ENCODE measurements at places on chromosomes 6 and 20.

- no peak for DNase-seq
Observed at GRCh38 chr6:129908356-129908755, 47.2 kb upstream of the TMEM244 start.

DNA sequence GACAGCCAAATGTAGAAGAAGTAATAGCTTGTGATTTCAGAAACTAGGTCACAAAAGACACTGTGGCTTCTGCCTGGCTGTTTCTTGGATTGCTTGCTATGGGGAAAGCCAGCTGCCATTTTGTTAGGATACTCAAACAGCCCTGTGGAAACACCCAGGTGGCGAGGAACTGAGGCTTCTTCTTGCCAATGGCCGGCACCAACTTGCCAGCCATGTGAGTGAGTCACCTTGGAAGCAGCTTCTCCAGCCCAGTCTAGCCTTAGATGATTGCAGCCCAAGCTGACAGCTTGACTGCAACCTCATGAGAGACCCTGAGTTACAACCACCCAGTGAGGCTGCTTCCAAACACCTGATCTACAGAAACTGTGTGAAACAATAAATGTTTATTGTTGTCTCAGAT is 11.9 kb upstream of the KIAA1755 start:
- no peak for DNase-seq

- DNase-seq = no peak
Observed at GRCh38 chr6:107642095-107642860, 152.4 kb downstream of the SOBP start.

DNA sequence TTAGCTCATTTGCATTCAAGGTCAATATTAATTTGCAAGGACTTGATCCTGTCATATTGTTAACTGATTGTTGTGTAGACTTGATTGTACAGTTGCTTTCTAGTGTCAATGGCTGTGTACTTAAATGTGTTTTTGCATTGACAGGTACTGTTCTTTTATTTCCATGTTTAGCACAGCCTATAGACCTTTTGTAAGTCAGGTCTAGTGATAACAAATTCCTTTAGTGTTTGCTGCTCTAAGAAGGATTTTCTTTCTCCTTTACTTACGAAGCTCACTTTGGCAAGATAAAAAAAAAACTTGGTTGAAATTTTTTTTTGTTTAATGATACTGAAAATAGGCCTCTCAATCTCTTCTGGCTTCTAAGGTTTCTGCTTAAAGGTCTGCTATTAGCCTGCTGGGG is 942.3 kb downstream of the QKI start:
- no peak for DNase-seq

DNA sequence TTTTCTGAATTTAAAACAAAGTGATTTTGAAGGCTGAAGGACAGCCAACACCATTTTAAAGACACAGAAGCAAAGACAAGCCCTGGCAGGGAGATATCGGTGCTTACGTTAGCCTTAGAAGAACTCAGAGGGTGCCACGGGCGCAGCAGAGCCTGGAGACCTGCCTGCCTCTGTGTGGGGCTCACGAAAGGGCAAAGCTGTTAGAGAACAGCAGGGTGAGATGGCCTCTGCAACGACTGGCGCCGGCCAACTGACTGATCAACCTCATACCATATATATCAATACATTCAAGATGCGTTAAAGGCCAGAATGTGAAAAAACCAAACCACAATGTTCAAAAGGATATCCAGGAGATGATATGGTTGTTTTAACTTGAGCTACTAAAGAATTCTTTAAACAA is 151.0 kb upstream of the RPS6KA2 start:
- DNase-seq = no peak

- no peak for DNase-seq
Observed at GRCh38 chr6:18154507-18155149, at the start of gene TPMT. TSS of gene TPMT (minus strand) at chr6:18155077. CDS start at chr6:18149127, 5,950 bp downstream.

DNA sequence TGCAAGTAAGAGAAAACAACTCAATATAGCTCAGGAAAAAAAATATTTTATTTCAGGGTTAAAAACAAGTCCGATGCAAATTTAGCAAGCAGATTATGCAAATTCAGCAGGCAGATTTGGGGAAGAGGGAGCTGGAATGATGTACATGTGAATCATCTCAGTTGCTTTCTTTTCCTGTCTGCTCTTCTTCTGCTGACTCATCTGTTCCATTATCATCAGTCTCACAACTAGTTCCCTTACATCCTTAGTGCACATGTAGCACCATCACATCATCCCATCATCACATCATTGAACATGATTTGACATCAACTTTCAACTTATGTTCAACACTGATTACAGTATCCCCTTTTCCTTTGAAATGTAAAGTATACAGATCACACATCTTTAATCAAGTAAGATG is 11.5 kb upstream of the DEFB113 start:
- peak; percentile 8 for DNase-seq

- no peak for DNase-seq
Observed at GRCh38 chr6:53931086-53931485, 136.3 kb downstream of the LRRC1 start.

DNA sequence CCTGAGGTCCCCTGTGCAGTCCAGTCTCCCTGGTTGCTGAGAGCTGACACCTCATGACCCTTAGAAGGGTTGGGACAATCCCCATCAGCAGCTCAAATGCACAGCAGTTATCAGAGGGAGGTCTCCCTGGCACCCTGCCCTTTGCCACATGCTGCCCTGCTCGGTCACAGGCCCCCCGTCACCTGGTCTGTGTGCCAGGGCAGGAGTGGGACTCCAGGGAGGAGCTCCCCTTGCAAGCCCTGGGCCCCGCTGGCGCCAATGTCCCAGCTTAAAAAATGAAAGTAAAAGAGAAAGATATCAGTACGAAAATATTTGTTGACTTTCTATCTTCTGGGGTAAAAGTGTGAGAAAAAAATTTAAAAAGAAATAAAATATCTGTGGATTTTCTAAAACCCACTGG is 68.1 kb upstream of the SLC22A16 start:
- no peak for DNase-seq

DNA sequence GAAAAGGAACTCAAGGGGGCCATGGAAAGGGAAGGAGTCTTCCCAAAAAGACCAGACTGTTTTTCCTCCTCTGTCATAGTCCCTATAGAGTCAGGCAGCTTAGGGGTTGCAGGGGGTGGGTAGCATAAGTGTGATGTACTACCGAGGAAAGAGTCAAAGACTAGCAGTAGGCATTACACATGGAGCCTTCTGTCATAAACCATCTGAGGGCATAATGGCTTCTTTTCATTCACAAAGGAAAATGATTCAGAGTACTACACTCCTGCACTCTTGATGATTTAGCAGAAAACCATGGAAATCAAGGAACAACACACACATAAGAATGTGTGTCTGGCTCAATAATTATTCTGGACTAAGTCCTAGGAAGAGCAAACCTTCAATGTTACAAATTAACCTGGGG is 14.9 kb downstream of the PLN start:
- DNase-seq = no peak

GRCh38 chr6:118783931-118784550 is 109.9 kb upstream of the ASF1A start:
- DNase-seq = no peak

DNA sequence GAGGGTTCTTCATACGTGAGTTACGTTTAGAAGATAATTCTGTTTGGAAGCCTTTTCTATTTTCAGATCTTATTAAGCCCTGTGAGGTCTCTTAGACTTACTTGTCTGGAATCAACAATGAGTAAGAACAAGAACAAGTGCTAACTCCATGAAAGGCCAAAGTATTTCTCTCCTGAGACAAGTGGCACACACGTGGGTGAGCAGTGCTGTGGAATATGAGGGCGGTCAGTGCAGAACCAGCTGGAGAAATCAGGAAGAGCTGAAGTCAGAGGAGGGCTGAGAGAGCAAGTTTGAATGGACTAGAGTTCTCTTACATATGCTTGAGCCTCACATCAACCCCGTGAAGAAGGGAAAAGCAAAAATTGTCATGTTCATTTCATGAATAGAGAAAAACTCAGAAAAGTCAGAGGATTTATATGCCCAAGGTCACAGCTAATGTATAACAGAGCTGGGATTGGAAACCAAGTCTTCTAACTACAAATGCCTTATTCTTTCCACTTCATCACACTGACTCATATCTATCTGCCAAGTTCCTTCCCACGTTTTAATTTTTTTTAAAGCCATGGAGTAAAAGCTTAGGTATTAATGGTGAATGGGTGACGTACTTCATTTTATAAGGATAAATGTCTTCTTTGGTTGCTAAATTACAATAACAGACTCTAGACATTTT is 201.3 kb upstream of the DTNBP1 start:
- no peak for DNase-seq

- DNase-seq = no peak
Observed at GRCh38 chr20:37442547-37442946, 78.5 kb upstream of the NNAT start.

DNA sequence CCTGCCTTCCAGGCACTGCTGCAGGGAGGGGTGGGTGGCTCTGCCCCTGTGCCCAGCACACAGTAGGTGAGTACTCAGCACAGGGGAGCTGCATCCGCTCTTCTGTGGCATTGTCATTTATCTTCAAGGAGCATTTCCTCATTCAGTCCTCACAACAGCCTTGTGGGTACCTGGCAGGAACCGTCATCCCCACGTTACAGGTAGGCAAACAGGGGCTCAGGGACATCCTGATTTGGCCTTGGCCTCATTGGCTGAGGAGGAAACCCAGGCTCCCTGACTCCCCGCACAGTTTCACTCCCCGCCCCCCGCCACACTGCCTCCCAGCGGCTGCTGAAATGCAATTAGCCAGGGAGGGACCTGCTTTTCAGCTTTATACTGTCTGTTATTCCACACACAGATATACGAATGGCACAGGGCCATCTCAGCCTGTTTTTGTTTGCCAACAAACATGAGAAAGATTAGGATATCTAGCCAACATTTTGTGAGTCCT is 24.2 kb upstream of the PNPLA1 start:
- no peak for DNase-seq

GRCh38 chr6:34967461-34967860 is 78.4 kb downstream of the ANKS1A start:
- no peak for DNase-seq

- no peak for DNase-seq
Observed at GRCh38 chr6:24428615-24429014, 25.9 kb downstream of the MRS2 start.

DNA sequence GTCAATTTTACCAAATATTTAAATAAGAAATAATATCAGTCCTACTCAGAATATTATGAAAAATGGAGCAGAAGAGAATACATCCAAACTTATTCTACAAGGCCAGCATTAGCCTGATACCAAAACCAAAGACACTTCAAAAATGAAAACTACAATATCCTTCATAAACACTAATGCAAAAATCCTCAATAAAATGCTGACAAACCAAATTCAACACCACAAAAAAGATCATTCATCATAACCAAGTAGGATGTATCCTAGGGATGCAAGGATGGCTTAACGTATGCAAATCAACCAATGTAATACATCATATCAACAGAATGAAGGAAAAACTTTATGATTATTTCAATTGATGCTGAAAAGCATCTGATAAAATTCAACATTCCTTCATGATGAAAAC is 352.4 kb upstream of the ADGRB3 start:
- no peak for DNase-seq

GRCh38 chr20:62571669-62572344 is 70.5 kb upstream of the SLCO4A1 start:
- no peak for DNase-seq

DNA sequence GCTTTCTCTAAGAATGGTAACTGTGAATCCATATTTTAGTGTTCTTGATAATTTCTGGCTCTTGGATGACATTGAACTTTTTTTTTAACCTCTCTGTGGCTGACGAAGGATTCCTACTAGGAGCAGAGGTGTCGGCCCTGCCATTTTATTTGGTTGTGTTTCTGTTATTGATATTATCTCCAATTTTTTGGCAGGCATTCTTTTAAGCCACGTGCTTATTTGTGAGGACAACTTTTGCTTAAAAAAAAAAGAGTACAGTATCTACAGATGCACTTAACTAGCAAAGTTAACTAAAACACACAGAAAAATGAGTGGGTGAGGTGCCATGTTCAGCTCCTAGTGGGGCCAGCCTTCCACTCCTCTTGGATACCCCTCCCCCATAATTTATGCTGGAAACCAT is 1.1 kb downstream of the FANCE start:
- no peak for DNase-seq

GRCh38 chr6:161242113-161242512 is 31.7 kb downstream of the AGPAT4 start:
- DNase-seq = no peak

- DNase-seq = no peak
Observed at GRCh38 chr6:152173957-152174356, 366.5 kb downstream of the ESR1 start.

GRCh38 chr6:40968620-40969164 is 70.3 kb downstream of the UNC5CL start:
- no peak for DNase-seq

DNA sequence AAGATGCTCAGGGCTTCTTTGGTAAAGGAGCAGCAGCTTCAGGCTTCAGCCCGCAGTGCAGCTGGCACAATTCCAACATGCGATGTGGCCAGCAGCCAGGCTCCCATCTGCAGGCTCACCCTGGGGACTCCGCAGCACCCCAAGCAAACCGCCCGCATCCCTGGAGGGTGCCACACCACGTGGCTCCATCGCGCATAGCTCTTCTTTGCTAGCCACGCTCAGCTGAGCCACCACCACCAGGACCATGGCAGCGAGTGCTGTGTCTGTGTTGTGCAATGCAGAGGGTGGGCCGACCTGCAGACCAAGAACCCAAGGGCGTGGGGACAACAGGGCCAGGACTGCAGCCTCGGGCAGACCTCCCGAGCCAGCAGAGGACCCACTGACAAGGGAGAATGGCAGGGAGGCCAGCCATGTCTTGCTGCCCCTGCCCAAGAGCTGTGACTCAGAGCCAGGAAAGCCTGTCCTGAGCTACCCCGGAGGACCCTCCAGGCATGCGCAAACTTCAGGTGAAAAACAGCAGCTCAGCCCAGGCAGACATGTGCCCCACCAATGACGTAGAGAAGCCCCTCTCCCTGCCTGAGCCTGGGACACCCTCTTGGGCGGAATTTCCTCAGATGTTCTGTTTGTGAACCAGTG is 87.8 kb downstream of the GINS1 start:
- no peak for DNase-seq

DNA sequence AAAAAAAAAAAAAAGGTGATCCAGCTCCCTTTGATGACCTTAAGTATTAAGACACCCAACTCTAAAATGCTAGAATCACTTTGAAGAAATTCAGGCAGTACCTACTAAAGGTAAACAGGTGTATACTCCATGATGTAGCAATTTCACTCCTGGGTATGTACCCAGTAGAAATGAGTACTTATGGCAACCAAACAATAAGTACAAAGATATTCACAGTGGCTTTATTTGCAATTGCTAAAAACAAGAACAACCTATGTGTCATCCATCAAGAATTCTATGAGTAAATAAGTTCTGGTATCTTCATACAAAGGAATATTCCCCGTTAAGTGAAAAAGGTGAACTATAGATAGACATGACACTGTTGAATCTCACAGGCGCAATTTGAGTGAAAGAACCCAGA is 29.4 kb downstream of the MDGA1 start:
- no peak for DNase-seq

Data from skeletal muscle cell (primary cell).